ENCODE measurements at places on chromosomes 7 and 10. TPM values are rescaled to one million over a fixed set of nuclear protein-coding genes. Genes with fewer than 3 reads are reported as not detected.
A peak's percentile ranks its signal among the peaks of the same experiment; 100 is the strongest.

NAT16 gene
- 0.19 TPM for total RNA-seq

DNA sequence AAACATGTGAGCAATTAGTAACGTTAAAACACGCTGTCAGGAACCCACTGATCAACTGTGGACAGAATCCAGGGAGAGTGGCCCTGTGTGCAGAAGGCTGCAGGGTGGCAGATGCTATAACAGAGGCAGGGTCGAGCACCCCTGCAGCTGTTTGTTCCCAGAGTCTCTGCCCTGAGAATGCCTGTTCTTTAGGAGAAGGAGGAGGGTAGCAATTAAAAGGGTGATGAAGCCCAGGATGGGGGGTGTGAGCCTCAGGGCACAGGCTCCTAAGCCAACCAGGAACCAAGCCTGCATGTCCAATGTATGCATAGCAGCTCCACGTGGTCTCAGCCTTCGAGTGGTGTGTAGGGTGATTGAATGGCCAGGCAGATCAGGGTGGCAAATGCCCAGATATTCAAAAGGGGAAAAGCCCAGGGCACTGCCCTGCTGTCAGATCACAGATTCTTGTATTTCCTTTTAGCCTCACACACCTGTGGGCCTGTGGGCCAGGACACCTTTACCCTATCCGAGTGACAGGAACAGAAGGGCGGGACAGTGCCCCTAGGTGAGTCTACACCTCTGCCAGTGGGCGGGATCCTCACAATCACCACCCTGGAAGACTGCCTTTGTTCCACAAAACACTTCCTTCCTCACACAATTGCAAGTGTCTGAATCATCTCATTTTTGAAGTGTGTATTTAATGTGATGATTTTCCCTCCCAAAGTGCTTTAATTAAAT, 7.3 kb downstream of the WDFY4 start:
- no peak for DNase-seq

FAM24B gene
- total RNA-seq, result 19.0 TPM

DNA sequence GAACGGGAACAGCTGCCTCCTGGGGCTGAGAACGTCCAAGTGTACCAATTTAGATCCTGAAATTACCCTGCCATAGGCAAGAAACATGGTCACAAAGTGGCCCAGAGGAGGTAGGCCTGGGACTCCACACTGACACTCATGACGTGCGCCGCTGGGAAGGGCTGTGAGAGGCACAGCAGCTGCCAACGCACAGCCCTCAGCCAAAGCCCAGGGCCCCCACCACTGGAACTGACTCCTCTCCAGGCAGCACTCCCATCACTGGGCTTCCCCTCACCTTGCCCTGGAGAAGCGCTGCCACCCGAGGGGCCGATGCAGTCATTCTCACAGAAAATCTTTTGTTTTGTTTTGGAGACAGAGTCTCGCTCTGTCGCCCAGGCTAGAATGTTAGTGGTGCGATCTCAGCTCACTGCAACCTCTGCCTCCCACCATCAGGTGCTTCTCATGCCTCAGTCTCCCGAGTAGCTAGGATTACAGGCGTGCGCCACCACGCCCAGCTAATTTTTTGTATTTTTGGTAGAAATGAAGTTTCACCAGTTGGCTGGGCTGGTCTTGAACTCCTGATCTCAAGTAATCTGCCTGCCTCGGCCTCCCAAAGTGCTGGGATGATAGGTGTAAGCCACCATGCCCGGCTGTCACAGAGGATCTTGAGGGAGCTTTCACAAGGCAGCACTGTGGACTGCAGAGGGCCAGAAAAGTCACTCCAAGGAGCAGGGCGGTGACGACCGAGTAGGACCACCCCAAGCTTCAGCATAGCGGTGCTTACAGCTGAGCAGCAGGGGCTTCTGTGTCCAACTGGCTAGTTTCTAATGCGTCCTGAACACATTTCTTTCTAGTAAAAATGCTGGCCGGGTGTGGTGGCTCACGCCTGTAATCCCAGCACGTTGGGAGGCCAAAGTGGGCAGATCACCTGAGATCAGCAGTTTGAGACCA, 13.5 kb downstream of the GUSB start:
- no peak for DNase-seq

TAS2R5 gene
- 1.7 TPM for total RNA-seq

DNA sequence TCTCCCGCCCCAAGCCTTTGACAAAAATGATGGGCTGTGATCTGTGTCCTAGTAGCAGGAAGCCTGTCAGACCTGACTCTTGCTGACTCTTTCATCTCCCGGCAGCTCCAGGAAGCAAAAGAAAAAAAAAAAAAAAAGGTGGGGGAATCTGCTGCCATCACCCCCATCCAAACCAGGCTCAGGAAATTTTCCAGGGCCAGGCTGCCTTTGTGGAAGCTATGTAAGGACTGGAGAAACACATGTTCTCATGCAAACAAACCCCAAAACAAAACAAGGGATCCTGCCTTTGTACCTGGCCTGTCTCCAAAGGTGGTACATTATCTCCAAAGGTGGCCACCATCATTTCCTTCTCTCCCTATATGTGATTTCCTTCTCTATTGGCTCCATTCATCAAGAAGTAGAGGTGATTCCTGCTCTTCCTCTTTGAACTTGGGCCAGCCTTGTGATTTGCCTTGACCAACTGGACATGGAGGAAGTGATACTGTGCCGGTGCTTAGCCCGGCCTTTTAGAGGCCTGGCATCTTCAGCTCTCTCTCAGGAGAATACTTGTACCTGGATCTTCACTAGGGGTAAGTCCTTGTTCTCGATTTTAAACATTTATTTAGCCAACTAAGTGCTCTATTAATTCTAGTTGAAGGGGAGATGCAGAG, 192.2 kb upstream of the SVIL start:
- DNase-seq, result no peak

- no peak for DNase-seq
These were observed 30.2 kb downstream of the LRRC27 start for GRCh38 chr10:132362151-132362611.

GRCh38 chr10:132477066-132477397, 60.6 kb upstream of the INPP5A start:
- no peak for DNase-seq

AUTS2 gene
- 37.1 TPM for total RNA-seq

DNA sequence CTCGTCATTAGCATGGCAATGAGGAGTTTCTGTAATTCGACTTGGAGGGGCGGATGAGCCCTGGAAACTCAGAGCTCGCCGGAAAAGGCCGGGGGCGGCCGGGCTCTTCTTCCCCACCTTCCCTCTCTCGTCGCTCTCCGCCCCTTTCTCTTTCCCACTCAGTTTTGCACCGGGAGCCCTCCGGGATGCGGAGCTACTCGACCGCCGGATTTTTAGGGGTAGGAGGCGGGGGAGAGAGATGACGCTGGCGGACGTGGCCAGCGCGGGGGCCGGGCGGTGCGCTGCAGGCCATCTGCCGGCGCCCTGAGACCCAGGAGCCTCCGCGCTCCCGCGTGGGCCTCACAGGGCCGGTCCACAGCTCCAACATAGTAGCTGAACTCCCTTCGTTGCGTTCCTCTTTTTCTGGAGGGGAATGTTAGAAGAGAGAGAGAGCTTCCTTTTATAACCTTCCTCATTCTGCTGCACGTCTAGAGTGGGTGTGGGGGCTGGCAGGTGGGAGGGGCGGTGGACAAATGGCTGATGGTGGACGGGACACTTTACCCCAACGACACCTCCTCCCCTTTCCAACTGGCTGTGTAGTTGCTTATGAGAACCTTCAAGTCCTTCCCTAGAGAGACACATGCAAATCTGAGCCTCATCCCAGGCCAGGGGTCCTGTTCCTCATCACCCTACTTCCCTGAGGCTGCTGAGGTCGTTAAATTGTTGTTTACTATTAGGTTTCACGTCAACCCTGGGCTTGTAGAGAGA, 1.1 kb upstream of the HOXA1 start:
- peak; percentile 47 for DNase-seq

DNA sequence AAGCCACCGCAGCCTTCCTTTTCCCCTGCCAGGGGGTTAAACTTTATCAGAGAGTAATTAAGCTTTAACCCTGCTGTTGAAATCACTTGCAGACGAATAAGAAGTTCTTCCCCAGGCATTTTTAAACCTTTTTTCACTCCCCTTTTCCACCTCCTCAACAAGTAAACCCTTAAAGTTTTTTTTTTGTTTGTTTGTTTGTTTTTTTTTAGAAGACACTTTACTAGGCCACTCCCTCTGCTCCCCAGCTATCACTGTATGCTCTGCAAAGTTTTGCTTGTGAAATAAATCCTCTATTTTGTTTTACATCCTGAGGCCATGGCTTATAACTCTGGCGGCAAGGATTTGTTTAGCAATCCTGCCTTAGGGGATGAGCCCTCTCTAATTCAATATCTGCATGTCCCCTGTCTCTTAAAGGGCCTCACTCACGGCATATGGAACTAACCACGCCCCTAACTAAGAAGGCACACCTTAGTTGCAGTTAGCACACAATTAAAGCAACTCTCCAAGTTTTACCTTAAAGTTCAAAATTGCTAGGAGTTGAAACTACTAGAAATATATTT, 1354.7 kb upstream of the LRRTM3 start:
- peak; percentile 30 for DNase-seq

GRCh38 chr10:85791818-85792532, 574.6 kb downstream of the GRID1 start:
- DNase-seq, result no peak

HOXA7 gene
- total RNA-seq, result 19.7 TPM

SFTPA2 gene
- total RNA-seq, result not detected

LRRC18 gene
- total RNA-seq, result not detected
